Right ventricle myocardium inferior (tissue), 1 donor: ENCODE measurements at places on chromosomes 6 and 20.
A peak's percentile ranks its signal among the peaks of the same experiment; 100 is the strongest.

GRCh38 chr6:55299286-55299985 is 27.8 kb upstream of the GFRAL start:
- DNase-seq, result no peak

DNA sequence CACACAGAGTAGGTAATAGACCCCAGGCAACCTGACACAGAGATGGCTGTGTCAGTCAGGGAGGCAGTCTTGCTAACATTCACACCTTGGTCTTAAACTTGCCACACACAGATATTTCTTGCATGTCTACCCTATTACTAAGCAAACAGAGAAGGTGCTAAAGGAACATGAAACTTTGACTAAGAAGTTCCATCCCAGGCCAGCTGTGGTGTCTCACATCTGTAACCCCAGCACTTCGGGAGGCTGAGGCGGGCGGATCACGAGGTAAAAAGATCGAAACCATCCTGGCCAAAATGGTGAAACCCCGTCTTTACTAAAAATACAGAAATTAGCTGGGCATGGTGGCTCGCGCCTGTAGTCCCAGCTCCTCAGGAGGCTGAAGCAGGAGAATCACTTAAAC is 222.4 kb upstream of the JARID2 start:
- no peak for DNase-seq

DNA sequence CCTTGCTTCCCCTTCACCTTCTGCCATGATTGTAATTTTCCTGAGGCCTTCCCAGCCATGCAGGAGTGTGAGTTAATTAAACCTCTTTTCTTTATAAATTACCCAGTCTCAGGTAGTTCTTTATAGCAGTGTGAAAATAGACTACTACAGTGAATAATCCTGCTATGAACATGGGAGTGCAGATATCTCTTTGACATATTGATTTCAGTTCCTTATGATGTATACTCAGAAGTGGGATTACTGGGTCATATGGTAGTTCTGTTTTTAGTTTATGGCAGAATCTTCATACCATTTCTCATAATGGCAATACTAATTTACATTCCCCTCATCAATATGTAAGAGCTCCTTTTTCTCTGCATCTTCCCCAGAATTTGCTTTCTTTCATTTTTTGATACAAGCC is 26.0 kb downstream of the PACRG start:
- DNase-seq, result no peak

GRCh38 chr20:10563935-10564492 is 109.8 kb downstream of the JAG1 start:
- no peak for DNase-seq

- DNase-seq, result no peak
These were observed 13.8 kb upstream of the GTF3C6 start for GRCh38 chr6:110944681-110945151.

GRCh38 chr6:1611572-1612298 is 2.0 kb downstream of the FOXC1 start:
- DNase-seq, result peak; percentile 73

DNA sequence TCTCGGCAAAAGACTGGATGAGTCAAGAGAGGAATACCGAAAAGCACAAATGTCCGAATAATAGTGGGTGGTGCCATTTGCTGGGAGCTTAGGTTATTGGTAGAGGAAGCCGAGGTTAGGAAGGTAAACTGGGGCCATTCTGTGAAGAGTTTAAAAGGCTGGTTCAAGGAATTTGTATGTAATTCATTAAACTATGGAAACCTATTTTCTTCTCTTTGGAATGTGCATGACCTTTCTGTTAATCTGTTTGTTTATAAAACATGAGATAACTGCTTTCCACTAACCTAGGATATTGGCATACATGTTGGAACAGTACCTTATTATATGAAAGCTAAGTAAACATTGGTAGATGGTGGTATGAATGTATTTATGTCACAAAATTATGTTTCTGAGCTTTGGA is 71.8 kb downstream of the LCA5 start:
- DNase-seq, result no peak

GRCh38 chr6:26088344-26088743 is 1.1 kb downstream of the HFE start:
- DNase-seq, result no peak

DNA sequence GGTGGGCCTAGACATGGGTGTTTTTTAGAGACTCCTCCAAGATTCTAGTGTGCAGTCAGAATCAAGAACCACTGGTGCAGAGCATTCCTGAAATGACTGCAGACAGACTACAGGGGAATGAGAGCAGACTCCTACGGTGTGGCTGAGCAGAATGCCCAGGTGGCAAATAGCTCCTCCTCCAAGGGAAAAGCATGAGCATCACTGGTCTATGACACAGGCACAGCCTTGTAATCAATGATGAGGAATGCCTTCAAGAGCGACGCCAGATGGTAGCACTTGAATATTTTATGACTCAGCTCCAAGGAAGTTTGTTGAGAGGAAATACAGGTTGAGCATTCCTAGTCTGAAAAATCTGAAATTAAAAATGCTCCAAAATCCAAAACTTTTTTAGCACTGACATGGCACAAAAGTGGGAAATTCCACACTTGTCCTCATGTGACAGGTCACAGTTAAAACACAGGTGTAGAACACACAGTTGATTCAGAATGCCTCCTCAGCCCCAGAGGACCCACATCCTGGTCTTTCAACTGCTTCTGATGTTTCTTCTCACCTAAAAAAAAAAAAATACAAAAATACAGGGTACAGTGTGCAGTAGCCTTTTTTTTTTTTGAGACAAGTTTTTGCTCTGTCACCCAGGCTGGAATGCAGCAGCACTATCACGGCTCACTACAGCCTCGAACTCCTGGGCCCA is 10.6 kb upstream of the FAM8A1 start:
- no peak for DNase-seq

DNA sequence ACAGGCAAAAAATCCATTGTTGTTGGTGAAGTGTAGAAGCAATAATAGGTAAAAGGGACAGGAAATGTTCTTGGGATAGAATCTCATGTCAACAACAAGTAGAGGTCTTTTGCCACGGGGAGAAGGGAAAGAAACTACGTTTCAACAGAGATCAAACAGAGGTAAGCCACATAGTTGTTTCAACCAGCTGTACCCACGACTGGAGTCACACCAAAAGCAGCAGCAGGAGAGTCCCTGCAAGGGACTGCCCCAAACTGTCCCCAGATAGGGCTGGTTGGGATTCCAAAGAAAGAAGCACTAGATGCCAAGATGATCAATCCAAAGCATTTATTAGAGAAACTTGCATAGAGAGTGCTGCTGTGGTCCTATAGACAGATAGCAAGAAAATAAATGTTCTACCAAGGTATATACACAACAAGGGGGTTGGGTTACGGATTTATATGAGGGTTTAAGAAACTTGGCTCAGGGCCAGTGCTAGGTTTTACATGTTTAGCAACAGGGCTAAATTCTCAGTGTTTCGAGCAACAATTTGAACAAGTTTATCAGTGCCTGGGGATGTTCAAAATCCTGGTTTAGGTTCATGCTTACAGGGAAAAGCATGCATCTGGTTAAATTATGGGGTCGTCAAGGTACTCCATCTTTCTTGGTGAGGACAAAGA is 466.5 kb downstream of the MMUT start:
- no peak for DNase-seq
